ENCODE measurements at places on chromosomes 11 and 22. TPM values are rescaled to one million over a fixed set of nuclear protein-coding genes. Genes with fewer than 3 reads are reported as not detected.

DNA sequence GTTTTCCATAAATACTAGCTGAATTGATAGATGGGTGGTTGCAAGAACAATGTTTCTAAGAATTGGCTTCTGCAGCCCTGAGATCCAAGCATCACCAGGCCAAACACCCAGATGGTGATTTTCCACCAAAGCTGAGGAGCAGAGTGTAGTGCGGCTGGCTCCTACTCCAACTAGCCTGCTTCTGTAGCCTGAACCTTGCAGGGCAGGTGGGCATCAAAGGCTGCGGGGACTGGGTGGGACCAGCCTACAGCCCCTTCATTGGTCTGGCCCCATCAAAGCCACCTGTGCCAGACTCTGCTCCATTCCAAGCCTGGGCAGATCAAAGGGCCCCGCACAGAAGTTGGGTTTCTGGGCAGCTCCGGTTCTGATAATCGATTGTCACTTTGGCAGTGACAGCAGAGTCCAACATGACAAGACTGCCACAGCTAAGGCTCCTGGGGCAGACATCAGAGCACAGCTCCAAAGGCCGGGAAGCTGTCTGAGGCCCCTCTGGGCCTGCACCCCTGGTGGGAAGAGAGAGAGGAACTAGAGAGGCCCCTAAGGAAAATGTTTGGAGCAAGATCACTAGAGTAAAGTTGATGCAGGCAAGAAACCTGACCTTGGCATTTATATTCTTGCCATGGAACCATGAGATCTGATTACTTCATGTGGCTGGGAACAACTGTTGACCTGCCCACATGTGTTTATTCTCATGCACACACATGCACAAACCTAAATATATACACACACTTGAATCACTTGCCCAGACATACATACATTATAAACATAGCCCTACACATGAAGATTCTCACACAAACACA, 582.9 kb downstream of the INSC start:
- no peak overlapping the region for H3K4me3 ChIP-seq
- H3K27ac ChIP-seq, result no peak overlapping the region
- H3K4me1 ChIP-seq, result no peaks in the 10 kb centered on the region

DNA sequence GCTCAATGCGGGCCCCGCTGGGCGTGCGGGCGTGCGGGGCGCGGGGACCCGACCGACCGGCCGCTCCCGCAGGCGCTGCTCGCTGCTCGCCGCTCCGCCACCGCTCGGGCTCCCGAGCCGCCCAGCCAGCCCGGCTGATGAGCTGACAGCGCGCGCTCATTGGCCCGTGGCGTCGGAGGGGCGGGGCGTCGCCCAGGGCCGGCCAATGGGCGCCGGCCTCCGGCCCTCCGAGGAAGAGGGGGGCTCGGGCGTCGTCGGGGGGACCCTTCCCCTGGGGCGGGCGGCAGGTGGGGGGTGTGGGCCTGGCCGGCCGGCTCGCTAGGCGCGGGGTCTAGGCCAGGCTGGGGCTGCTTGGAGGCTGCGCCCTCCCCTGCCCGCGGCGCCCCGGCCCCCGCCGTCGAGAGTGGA, at the start of gene SCUBE1:
Gene SCUBE1 (minus strand): TSS at position 111 of the 408 bp plus-strand sequence. CDS start 111 bp downstream, outside the sequence.
- no peak within 1 kb of the TSS for H3K27ac ChIP-seq
- peak within 1 kb of the TSS; percentile 13 for H3K4me3 ChIP-seq
- peaks cover 6% of the 10 kb centered on the region for H3K4me1 ChIP-seq
- no peaks in the 10 kb centered on the region for H3K36me3 ChIP-seq
- peaks cover 54% of the 10 kb centered on the region for H3K27me3 ChIP-seq

DNA sequence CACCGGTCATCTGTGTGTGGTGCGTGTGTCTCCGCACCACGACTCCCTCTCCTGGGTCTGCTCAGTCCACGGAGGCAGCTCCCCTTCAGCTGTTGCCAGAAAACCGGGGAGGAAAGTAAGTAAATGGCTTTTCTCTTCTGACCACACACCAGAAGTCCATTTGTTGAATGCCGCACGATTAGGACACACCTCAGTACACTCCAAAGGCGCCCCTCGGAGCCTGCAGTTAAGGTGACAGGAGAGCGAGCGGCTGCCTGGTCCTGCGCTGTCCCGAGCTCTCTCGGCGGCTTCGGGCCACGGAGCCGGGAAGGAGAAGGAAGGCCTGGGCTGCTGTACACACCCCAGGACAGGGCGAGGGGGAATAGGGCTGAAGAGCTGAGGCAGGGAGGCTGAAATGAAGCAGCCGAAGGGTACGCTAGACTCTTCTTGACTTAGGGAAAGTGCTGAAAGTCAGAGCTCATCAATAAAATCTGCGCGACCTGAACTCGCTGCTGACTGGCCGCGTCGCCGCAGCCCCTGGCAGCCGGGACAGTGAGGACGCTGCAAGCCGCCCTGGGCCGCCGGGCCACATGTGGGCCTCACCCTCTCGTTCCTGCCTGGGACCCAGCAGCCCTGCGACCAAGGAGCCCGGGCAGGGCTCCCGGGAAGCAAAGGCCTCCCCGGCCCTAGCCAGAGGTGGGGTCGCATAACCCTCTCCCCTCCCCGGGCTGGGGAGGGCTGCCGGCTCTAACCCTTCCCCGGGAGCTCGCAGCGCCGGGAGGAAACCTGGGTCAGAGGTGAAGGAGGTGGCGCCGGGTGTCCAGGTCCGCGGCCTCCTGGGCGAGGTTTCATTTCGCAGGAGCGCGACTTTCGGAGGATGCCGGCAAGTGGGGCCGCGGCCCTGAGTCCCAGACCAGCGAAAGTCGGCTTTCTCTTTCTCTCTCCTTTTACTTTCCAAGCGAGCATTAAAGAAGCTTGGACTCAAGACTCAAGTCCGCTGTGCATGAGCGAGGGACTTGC, 1.6 kb upstream of the PAX6 start:
- no peaks in the 10 kb centered on the region for H3K36me3 ChIP-seq
- H3K4me3 ChIP-seq, result no peak overlapping the region
- no peak for DNase-seq
- H3K4me1 ChIP-seq, result peaks cover 55% of the 10 kb centered on the region
- no peak overlapping the region for H3K27ac ChIP-seq
- H3K27me3 ChIP-seq, result peaks cover 100% of the 10 kb centered on the region

GRCh38 chr11:131598305-131598704, 227.9 kb downstream of the NTM start:
- peaks cover 7% of the 10 kb centered on the region for H3K27me3 ChIP-seq
- DNase-seq, result no peak
- H3K4me1 ChIP-seq, result peaks cover 15% of the 10 kb centered on the region
- H3K27ac ChIP-seq, result no peak overlapping the region
- no peak overlapping the region for H3K4me3 ChIP-seq

DNA sequence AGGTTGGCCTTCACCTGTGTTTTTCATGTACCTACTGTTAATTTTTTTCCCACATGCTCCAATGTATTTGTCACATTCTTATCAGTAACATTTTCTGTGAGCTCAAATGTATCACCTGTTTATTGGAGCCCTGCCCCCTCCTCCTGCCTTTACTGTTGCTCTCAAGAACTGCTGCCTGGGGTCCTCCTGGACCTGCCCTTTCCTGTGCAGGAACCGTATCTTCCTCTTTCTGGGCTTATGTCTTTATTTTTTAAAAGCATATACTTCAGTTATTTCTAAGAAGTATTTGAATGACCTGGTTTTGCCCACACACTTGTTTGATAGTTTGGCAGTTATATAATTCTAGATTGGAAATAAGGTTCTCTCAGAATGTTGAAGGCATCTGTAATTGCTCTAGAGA, 5.9 kb downstream of the FAM118B start:
- DNase-seq, result no peak
- no peaks in the 10 kb centered on the region for H3K36me3 ChIP-seq
- peak overlapping the region; percentile 29 for H3K27ac ChIP-seq
- H3K4me3 ChIP-seq, result no peak overlapping the region
- no peaks in the 10 kb centered on the region for H3K27me3 ChIP-seq
- peaks cover 6% of the 10 kb centered on the region for H3K4me1 ChIP-seq

DNA sequence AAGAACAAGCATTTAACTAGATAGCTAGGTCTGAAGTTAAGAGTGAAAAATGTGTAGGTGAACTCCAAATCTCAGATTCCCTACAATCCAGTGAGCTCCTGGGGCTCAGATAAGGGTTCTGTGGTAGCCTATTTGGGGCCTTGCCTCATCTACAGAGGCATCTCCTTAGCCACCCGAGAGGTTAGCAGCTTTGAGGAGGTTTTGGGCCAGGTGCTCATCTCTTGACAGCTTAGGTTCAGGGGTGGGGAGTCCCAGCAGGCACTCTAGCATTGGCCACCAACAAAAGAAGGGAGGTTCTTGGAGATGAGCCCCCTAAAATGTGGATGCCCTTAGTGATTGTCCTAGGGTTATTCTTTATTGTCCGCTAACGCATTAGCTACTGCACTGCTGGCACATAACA, 184.4 kb upstream of the B3GAT1 start:
- DNase-seq, result no peak
- no peak overlapping the region for H3K27ac ChIP-seq
- H3K4me3 ChIP-seq, result no peak overlapping the region
- H3K36me3 ChIP-seq, result no peaks in the 10 kb centered on the region
- peaks cover 6% of the 10 kb centered on the region for H3K27me3 ChIP-seq
- no peaks in the 10 kb centered on the region for H3K4me1 ChIP-seq

- no peaks in the 10 kb centered on the region for H3K36me3 ChIP-seq
- H3K27ac ChIP-seq, result no peak overlapping the region
- no peak for DNase-seq
- H3K4me1 ChIP-seq, result no peaks in the 10 kb centered on the region
Observed at GRCh38 chr22:32216911-32217310, 12.0 kb upstream of the RFPL2 start.

DNA sequence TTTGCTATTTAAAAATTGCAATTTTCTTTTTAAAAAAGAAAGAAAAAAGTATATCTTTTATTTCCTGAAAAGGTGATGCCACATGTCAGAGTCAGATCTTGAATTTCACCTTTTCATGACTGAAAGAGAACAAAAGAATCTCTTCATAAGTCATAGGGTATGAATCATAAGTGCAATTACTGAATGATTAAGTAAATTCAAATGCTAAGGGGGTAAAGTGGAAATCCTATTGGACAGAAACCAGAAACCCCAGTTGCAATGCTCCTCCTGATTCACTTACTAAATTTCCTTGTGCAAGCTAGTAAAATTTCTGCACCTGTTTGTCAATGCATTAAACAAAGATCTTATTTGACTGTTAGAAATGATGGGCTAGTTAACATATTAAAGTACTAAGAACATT, 8.2 kb upstream of the PRRG4 start:
- no peak for DNase-seq
- no peaks in the 10 kb centered on the region for H3K4me1 ChIP-seq
- no peak overlapping the region for H3K4me3 ChIP-seq

- no peaks in the 10 kb centered on the region for H3K36me3 ChIP-seq
- H3K4me3 ChIP-seq, result no peak overlapping the region
- DNase-seq, result no peak
- H3K4me1 ChIP-seq, result peaks cover 32% of the 10 kb centered on the region
Observed at GRCh38 chr22:19957445-19957844, 15.8 kb upstream of the TXNRD2 start.

DNA sequence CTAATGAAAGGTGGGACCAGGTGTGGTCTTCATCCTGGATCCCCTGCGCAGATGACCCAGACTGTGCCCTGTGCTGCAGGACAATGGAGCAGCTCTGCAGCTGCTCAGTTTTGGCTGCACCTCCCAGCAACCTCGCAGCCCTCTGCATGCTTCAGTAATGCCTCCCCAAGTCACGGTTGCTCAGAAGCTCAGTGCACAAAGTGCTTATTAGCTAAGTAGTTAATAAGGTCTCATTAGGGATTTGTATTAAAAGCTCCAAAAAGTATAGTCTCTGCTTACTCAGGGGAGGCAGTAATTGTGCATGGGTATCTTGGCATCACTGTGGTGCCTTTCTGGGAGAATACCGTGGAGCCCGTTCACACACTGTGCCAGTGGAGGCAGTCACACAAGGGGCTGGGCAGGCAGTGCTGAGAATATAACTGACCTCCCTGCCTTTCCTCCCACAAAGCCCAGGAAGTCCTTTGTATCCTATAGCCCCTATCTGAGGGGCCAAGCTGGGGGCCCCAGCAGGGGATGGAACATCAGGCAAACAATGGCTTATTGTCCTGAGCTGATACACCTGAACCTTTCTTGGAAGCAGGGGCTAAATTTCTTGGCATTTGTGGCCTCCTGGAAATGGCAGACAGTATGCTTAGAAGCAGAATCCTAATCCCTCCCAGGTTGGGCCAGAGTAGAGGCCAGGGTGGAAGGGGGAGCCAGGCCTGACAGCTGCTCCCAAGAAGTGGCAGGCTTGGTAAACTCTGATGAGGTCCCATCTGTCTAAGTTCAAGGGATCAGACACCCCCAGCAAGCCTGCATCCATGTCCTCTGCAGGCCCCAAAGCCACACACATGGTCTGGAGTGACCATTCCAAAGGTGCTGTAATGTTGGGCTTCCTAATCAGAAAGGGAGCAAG, 125.5 kb upstream of the PARVA start:
- peaks cover 21% of the 10 kb centered on the region for H3K4me1 ChIP-seq
- DNase-seq, result no peak
- H3K27me3 ChIP-seq, result no peaks in the 10 kb centered on the region
- peak overlapping the region; percentile 40 for H3K27ac ChIP-seq
- no peak overlapping the region for H3K4me3 ChIP-seq

DNA sequence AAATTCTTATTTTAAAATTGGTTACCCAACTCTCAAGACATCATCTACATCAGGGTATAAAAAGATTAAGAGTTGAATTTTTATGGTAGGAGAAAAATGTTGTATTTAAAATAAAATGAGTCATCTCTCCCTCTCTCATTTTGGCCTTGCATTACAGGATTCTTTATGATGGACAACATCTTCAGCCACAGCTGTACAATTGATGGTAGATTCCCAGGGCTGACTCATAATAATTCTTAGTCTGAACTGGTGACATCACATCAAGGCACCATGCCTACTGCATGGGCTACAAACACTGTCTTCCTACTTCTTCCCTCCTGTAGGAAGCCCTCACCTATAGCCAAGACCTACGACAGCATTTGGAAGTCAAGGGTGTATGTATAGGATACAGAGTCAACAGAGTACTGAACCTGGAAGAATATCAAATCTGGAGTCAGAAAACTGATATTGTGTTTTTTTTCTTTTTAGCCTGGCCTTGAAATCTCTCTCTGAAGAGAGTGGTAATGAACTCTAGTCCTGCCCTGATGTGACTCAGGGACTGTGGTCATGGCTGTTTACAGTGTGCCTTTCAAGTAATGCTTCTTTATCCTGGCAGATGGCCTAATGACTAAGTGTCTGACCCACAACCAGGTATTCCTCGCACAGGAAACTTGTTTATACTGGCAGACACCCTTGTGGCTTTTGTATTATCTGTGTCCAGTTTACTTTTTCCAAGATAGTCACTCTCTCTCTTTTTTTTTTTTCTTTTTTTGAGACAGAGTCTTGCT, 32.5 kb downstream of the MRGPRX2 start:
- DNase-seq, result peak; percentile 11
- H3K27ac ChIP-seq, result no peak overlapping the region
- H3K27me3 ChIP-seq, result no peaks in the 10 kb centered on the region
- H3K4me3 ChIP-seq, result no peak overlapping the region
- H3K4me1 ChIP-seq, result no peaks in the 10 kb centered on the region

The CD44 gene
- total RNA-seq, result 17.5 TPM

The ANO9 gene
- total RNA-seq, result 21.2 TPM

The CDHR5 gene
- 114 TPM for total RNA-seq

The TENM4 gene
- total RNA-seq, result 18.4 TPM

The CHRM1 gene
- total RNA-seq, result not detected
